ENCODE measurements at places on chromosomes 12 and 14. TPM values are rescaled to one million over a fixed set of nuclear protein-coding genes. Genes with fewer than 3 reads are reported as not detected.

GRCh38 chr12:30135776-30136175 lies 352.0 kb upstream of the TMTC1 start:
- no peak for DNase-seq
- no peaks in the 10 kb centered on the region for H3K4me1 ChIP-seq
- H3K36me3 ChIP-seq = no peaks in the 10 kb centered on the region
- no peaks in the 10 kb centered on the region for H3K27me3 ChIP-seq
- H3K27ac ChIP-seq = no peak overlapping the region

GRCh38 chr14:33545696-33546095 lies 405.2 kb downstream of the EGLN3 start:
- no peaks in the 10 kb centered on the region for H3K36me3 ChIP-seq
- no peaks in the 10 kb centered on the region for H3K27me3 ChIP-seq

GRCh38 chr12:132481771-132482745 lies 7.9 kb upstream of the FBRSL1 start:
- H3K27ac ChIP-seq = no peak overlapping the region
- H3K4me3 ChIP-seq = no peak overlapping the region
- DNase-seq = no peak
- no peaks in the 10 kb centered on the region for H3K4me1 ChIP-seq

- no peaks in the 10 kb centered on the region for H3K4me1 ChIP-seq
- DNase-seq = no peak
- H3K27me3 ChIP-seq = no peaks in the 10 kb centered on the region
- H3K4me3 ChIP-seq = no peak overlapping the region
- H3K36me3 ChIP-seq = no peaks in the 10 kb centered on the region
Observed at GRCh38 chr14:64324895-64325294, 30.7 kb upstream of the ESR2 start.

CCDC197 gene
- not detected for total RNA-seq

TMEM229B gene
- total RNA-seq = 0.50 TPM

MRPL42 gene
- total RNA-seq = 176 TPM

CLEC1B gene
- total RNA-seq = not detected

RHOJ gene
- total RNA-seq = not detected

Data from H1 (cell line).